ENCODE measurements at places on chromosomes 7 and 10.

GRCh38 chr10:63642808-63643207 is 121.6 kb downstream of the REEP3 start:
- no peak for DNase-seq

DNA sequence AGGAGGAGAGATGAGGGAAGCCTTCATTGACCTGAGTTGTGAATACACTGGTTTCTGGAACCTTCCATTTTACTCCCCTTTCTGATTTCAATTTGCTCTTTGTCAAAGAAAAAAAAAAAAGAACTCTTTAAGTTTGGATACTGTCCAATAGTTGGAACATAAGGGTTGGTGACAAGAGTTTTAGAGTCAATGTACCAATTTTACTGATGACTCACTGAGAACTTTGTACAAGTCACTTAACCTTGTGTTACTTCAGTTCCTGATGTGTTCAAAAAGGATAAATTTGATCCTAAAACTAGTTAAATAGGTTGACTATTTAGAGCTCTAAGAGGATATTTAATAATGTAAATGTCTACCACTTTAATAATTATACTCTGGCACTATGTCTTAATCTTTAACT is 4.1 kb upstream of the CDK14 start:
- no peak for DNase-seq

GRCh38 chr7:151087245-151088018 is 1.2 kb downstream of the AGAP3 start:
- peak; percentile 51 for DNase-seq

DNA sequence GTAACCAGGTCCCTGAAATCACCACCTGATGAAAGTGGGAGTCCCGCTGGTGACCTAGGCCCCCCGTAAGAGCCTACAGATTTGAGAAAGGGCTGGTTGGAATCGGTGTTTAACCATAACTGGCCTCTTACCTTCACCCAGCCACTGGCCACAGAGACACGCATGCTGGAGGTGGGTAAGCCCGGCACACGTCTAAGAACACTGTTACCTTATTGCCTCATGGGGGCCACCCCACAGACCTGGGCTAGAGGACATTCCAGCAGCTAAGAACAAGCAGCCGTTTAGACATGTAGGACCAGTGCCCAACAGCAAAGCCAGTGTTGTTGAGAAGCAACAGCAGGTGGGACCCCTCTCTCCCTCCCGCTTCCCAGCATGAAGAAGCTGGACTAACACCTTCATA is 2.5 kb upstream of the GDF2 start:
- no peak for DNase-seq

- DNase-seq: no peak
These were observed 7.4 kb downstream of the SORCS1 start for GRCh38 chr10:107157071-107157470.

GRCh38 chr10:2866569-2866968 is 200.8 kb upstream of the PFKP start:
- DNase-seq: no peak

- no peak for DNase-seq
These were observed 31.9 kb upstream of the AGBL3 start for GRCh38 chr7:134954197-134955082.

DNA sequence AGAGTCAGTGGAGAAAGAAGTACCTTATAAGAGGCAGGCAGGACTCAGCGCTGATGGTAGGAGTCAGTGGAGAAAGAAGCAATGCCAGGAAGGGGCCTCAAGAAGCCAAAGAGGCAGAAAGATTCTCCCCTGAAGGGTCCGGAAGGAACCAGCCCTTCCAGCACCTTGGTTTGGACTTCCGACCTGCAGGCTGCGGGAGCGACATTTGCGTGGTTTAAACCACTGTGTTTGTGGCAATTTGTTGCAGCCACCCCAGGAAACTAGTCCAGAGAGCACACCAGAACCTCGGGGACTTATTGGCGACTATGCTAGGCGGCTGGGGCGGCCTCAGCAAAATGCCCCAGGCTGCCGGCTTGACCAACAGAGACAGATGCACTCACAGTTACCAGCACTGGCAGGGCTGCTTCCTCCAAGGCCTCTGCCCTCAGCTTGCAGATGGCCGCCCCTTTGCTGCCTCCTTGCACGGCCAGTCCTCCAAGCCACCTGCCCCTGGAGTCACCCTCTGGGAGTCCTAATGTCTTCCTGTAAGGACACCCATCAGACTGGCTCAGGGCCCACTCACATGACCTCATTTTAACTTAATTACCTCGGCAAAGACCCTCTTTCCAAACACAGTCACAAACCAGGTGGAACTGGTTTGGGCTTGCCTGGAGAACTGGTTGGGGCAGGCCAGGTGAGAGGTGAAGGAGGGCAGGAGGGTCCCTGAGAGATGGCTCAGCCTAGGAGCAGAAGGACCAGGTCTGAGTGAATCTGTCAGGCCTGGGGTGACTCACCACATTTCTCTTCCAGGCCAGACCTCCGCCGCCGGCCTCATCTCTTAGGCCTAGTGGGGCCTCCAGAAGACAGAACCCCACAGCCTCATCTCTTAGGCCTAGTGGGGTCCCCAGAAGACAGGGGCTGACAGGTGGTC is 26.1 kb downstream of the CALML3 start:
- no peak for DNase-seq
